ENCODE measurements at places on chromosomes 2 and 18.

- no peak for DNase-seq
These were observed 851.6 kb upstream of the CDH2 start for GRCh38 chr18:29028560-29028959.

GRCh38 chr2:123035541-123035940 lies 989.5 kb upstream of the CNTNAP5 start:
- DNase-seq, result no peak

- no peak for DNase-seq
These were observed 9.5 kb downstream of the TPO start for GRCh38 chr2:1422716-1423285.

GRCh38 chr2:196171946-196172345 lies 568 bp upstream of the STK17B start:
- DNase-seq, result no peak

- no peak for DNase-seq
These were observed 34.1 kb downstream of the ASAP2 start for GRCh38 chr2:9240745-9241144.

- no peak for DNase-seq
These were observed 858.5 kb upstream of the PIK3C3 start for GRCh38 chr18:41096504-41096903.

DNA sequence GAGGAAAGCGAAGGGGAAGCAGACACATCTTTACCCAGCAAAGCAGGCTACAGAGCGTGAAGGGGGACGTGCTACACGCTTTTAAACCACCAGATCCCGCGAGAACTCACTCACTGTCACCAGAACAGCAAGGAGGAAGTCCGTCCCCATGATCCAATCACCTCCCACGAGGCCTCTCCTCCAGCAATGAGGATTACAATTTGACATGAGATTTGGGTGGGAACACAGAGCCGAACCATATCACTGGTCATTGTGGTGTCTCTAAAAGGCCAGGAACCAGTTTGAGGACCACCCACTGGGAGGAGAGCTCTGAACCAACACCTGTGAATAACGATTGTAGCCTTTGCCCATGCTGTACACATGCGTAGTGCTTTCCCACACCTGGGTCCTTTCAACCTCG lies 116.6 kb upstream of the FAM136A start:
- DNase-seq, result no peak

DNA sequence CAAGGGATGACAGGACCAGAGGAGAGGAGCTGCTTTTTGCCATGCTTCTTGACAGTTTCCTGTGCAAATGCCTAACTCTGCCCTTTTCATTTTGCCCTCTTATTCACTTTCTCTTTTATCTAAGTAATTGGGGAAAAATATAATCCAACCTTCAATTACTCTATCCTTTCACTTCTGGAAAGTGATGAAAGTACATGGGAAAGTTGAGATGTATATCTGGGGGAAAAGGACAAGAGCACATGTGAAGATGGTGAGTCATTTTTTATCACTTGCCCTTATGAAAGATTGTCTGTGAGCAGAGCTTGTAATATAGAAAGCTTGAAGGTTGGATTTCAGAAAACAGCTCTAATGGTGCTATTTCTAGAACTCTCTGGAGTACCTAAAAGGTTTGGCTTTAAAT lies 1070.7 kb downstream of the CNTNAP5 start:
- no peak for DNase-seq

- DNase-seq, result no peak
These were observed 3.8 kb downstream of the DSG1 start for GRCh38 chr18:31321719-31322118.

DNA sequence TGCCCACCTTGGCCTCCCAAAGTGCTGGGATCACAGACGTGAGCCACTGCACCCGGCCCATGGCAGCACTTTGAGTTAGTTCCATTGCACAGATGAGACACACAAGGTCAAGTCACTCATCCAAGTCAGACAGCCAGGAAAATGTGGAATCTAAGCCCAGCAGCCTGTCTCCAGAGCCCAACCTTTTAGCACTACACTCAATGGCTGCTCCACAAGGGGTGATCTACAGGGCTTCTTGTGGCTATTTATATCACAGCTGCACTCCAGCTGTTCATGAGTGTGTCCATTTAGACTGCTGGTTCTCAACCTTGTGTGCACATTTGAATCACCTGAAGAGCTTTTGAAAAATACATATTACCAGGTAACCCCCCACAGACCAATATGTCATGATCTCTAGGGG lies 72.9 kb upstream of the RPL31 start:
- DNase-seq, result no peak

DNA sequence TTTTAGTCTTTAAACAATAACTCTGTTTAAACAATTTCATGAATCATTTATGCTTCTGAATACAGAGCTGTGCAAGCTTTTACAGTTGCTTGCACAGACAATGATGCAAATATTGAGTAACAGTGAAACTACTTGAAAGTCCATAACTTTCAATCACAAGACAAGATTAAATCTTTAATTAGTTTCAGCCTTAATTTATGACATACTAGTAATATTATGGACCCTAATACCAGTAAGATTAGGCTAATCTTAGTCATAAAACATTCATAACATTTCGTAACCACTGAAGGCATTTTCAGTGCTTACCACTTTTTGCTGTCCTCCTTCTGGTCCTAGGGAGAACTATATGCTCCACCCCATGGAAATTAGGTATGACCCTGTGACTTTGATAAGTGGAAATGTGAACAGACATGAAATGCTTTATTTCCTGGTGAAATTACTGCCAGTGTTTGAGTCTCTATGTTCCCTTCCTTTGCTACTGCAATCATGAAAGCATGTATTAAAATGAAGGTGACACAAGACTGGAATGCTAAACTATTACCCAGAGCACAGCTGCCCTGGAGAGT lies 1.8 kb upstream of the COBLL1 start:
- DNase-seq, result no peak

DNA sequence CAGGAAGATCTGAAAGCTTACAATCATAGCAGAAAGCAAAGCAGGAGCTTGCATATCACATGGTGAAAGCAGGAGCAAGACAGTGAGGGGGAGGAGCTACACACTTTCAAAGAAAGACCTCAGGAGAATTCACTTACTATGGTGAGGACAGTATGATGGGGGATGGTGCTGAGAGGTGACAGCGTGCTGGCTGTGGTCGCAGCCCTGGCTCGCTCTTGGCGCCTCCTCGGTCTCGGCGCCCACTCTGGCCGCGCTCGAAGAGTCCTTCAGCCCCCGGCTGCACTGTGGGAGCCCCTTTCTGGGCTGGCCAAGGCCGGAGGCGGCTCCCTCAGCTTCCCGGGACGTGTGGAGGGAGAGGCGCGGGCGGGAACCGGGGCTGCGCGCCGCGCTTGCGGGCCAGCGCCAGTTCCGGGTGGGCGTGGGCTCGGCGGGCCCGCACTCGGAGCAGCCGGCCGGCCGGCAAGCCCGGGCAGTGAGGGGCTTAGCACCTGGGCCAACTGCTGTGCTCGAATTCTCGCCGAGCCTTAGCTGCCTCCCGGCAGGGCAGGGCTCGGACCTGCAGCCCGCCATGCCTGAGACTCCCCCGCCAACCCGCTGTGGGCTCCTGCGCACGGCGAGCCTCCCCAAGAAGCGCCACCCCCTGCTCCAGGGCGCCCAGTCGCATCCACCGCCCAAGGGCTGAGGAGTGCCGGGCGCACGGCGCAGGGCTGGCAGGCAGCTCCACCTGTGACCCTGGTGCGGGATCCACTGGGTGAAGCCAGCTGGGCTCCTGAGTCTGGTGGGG lies 131.9 kb upstream of the SPATS2L start:
- no peak for DNase-seq

GRCh38 chr2:190304404-190304803 lies 15.2 kb downstream of the HIBCH start:
- no peak for DNase-seq

DNA sequence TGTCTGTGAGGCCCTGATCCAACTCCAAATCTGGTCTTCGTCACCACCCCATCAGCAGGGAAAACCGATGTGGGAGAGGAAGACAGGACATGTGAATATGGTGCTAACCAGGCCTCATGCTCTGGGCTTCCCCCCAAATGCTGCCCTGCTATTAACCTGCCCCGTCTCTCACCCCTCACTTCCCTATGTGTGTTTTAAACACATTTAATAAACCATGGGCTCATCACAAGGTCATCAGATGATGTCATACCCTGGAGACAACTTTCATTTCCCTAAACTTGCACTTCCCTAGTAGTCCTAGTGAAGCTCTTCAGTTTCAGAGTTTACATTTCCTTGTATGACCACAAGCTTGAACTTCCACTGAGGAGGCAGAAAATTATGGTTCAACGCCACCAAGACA lies 49.9 kb downstream of the CD8B2 start:
- no peak for DNase-seq

- DNase-seq, result no peak
These were observed 50.3 kb downstream of the ACTR2 start for GRCh38 chr2:65277791-65278483.
